AML-193 (cell line): ENCODE measurements at places on chromosomes 12 and 14.

GRCh38 chr12:2363836-2364609, 311.2 kb downstream of the CACNA1C start:
- DNase-seq, result no peak

DNA sequence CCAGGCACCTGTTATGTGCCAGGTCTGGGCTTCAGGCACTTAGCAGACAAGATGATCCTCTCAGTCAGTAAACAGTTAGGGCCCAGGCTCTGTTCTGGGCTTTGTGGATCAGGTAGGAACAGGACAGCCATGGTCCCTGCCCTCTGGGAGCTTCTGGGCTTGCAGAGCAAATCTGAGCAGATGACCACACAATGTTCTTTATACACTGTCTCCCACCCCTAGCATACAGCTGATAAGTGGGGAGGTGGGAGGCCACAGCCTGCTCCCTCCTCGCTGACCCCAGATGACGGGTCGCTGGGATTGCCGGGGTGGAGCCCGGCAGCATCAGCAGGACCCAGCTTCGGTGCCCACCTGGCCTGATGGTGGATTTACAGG, 53.1 kb upstream of the RIN3 start:
- no peak for DNase-seq

GRCh38 chr12:41983856-41984255, 160.8 kb downstream of the GXYLT1 start:
- DNase-seq, result no peak

DNA sequence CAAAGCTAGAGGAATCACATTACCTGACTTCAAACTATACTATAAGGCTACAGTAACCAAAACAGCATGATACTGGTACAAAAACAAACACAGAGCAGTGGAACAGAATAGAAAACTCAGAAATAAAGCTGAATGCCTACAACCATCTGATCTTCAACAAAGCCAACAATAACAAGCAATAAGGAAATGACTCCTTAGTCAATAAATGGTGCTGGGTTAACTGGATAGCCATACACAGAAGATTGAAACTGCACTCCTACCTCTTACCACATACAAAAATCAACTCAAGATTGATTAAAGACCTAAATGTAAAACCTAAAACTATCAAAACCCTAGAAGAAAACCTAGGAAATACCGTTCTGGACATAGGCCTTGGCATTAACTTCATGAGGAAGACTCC, 182.6 kb upstream of the CNOT2 start:
- no peak for DNase-seq

GRCh38 chr12:34339922-34340321, 317.6 kb downstream of the ALG10 start:
- no peak for DNase-seq
